ENCODE measurements at places on chromosomes 11 and 22.
A peak's percentile ranks its signal among the peaks of the same experiment; 100 is the strongest.

DNA sequence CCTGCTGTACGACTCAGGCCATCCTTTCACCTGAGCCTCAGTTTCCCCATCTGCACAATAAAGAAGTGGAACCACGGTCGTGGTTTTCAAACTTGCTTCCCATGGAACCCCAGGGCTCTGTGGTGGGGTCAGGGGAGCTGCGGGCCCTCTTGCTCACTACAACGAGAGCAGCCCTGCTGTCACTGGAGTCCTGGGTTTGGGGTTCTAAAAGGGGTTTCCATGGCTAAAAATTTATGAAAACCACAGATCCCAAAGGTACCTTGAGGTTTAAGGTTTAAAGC, 45.4 kb upstream of the CARS1 start:
- no peak for DNase-seq

DNA sequence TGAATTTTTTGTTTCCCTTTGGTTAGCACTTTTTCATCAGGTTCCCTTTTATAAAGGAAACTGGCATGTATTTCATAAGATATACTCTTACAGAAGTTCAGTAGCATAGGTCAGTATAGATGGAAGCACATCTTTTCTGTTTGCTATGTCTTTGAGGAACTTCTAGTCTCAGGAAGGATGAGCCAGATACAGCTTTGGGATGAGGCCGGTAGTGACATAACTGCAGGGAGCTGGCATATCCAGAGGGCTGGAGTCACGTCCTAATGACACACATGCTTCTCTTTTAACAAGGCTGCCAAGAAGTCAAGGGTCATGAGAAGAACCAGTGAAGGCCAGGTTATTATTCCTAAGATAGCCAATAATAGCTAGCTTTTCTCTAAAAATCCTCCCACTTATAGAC, 33.3 kb upstream of the ADSL start:
- DNase-seq, result no peak

- DNase-seq, result no peak
These were observed 61.3 kb upstream of the CREB3L1 start for GRCh38 chr11:46216019-46216764.

DNA sequence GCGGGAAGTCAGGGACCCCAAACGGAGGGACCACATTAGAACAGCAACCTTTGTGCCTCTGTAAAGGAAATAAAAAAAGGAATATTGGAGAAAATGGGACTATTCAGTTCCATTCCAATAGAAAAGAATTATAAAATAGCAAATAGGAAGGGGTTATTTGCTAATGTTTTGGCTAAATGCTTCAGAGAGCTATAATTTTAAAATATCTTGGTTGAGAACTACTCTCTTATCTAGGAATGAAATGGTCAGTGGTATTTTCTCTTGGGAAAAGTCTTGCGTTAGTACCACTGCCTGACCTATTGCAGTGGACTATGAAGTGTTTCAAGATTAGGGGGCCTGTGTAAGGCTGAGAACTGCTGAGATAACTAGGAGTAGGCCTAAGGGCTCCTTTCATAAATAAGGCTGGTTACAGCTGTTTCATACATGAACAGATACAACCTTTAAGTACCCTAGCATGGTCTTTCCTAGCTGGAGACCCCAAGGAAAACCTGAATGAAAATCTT, 6.9 kb upstream of the WEE1 start:
- DNase-seq, result no peak

GRCh38 chr22:19495562-19496323, 16.0 kb downstream of the CDC45 start:
- DNase-seq, result peak; percentile 21

GRCh38 chr22:41562461-41562860, 1.7 kb downstream of the CSDC2 start:
- DNase-seq, result no peak

DNA sequence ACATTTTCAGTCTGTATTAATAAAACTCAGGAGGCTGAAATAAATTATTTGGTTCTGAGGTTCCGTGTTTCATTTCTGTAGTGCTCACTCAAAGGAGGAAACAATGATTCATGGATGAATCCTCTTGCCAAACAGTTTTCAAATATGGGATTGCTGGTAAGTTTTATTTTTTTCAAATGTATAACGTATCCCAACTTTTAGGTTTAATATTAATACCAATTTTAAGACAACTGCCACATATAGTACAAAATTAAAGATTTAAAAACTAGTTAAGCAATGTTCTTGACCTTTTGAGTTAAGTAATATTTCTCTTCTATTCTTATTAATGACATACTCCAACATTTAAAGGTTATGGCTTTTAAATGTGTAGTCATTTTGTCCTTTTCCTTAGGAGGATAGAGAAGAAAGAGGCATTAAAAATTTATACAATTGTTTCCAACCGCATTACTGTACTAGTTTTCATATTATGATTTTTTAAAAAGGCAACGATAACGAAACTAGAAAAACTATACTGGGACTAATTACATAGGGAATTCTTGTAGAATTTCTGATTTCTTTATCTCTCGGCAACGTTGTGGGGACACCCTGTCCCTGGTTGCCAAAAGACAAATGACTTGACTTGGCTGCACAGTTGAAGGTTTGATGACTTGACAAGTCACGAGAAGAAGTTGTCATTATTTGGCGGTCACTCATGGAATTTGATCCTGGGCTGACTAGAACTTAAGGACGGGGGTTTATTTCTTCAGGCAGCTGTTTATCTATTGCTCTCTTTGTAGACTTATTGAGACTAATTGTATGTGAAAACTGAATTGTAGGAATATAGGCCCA, 69.1 kb upstream of the ADSL start:
- DNase-seq, result peak; percentile 82

DNA sequence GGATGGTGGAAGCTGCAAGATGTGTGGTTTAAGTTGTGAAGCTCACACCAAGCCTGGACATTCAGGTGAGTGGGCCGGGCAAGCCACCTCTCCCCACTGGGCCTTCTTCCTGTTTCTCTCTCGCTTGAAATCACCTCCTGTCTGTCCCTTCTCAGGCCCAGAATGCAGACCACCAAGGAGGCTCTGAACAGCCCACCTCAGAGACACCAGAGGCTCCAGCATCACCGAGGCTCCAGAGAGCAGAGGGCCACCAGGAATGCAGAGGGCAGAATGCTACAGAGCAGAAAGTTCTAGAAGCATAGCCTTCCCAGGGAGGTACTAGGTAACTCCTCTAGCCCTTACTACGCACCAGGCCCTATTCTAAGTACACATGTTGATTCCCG, 14.8 kb upstream of the IL2RB start:
- peak; percentile 21 for DNase-seq

DNA sequence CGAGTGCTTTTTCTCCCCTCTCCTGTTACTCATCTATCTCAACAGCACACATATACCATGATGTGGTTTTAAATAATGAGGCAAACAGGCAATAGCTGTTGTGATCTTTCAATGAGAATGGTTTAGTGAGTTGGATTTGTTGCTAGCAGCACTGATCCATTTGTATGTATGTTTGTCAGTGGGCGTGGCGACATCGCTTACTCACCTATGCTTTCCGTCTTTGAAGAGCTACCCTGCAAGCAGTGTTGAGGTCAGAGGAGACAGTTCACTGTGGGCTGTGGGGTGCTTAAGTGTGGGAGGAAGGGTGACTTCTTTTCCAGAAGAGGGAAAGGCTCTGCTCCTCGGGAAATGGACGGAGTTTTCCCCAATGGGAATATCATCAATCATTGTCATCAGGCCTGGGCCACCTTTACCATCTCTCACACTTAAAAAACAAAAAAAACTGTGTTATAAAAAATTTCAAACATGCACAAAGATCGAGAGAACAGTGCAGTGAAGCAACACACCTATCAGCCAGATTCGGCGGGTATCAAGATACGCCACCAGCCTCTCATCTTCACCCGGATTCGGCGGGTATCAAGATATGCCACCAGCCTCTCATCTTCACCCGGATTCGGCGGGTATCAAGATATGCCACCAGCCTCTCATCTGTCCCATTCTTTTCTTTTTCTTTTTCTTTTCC, 83.8 kb downstream of the TBC1D22A start:
- no peak for DNase-seq

DNA sequence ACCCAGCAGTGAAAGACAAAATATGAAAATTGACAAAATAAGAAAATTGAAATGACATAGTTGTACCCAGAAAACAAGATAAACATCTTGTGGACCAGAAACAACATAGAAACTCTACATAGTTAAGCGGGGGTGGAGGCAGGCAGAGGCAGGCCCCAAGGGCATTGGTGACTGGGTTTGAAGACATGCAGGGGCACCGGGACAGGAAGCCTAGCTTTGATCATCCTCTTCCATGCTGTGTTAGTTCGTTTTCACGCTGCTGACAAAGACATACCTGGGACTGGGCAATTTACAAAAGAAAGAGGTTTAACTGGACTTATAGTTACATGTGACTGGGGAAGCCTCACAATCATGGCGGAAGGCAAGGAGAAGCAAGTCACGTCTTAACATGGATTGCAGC, 33.5 kb upstream of the CRTAM start:
- no peak for DNase-seq

DNA sequence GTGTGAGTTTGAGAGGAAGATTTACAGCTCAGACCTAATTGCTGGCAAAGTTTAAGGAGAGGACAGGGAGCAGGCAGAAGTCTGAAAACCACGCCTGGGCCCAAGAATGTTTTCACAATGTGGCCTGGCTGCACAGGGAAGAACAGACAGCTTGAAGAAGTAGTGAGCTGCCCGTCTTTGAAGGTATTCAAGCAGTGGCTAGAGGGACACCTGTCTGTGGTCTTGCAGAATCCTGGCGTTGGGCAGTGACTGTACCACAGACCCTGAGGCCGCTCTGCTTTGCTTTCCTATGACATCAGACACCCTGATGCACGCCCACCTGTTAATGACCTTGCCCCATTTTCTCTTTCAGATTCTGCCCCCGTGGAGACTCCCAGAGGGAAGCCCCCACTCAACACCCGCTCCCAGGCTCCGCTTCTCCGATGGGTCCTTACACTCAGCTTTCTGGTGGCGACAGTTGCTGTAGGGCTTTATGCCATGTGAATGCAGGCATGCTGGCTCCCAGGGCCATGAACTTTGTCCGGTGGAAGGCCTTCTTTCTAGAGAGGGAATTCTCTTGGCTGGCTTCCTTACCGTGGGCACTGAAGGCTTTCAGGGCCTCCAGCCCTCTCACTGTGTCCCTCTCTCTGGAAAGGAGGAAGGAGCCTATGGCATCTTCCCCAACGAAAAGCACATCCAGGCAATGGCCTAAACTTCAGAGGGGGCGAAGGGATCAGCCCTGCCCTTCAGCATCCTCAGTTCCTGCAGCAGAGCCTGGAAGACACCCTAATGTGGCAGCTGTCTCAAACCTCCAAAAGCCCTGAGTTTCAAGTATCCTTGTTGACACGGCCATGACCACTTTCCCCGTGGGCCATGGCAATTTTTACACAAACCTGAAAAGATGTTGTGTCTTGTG, 6.6 kb upstream of the MCM5 start:
- no peak for DNase-seq
